CD4-positive, alpha-beta memory T cell (primary cell): ENCODE measurements at places on chromosomes 1 and 21. TPM values are rescaled to one million over a fixed set of nuclear protein-coding genes. Genes with fewer than 3 reads are reported as not detected.

The IL20 gene
- not detected for total RNA-seq

The RHBG gene
- total RNA-seq: not detected

The LINGO4 gene
- 0.36 TPM for total RNA-seq

The AADACL4 gene
- not detected for total RNA-seq

The KCNA3 gene
- total RNA-seq: 124 TPM

The UTS2 gene
- not detected for total RNA-seq

The CFHR5 gene
- total RNA-seq: not detected

The C1orf94 gene
- not detected for total RNA-seq

The MXRA8 gene
- 0.35 TPM for total RNA-seq

The EPS15 gene
- total RNA-seq: 91.5 TPM

The C1orf141 gene
- not detected for total RNA-seq

The NECTIN4 gene
- total RNA-seq: not detected

The KRTAP13-4 gene
- not detected for total RNA-seq

The GJA9 gene
- not detected for total RNA-seq

The SLC25A34 gene
- 4.2 TPM for total RNA-seq

The RASSF5 gene
- total RNA-seq: 186 TPM
